ENCODE measurements at places on chromosomes 3 and 15. TPM values are rescaled to one million over a fixed set of nuclear protein-coding genes. Genes with fewer than 3 reads are reported as not detected.

DNA sequence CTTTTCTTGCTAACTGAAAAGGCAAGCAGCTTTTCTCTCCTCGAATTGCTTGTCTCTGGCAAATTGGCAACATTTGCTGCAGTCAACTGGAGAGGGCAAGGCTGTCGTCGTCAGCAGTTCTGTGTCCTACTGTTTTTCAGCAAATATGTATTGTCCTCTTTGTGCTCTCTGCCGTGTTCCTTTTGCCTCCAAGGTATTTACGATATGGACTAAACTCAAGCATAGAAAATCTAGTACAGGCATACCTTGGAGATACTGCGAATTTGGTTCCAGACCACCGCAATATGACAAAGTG, 558 bp upstream of the SLC30A4 start:
- H3K36me3 ChIP-seq, result no peaks in the 10 kb centered on the region
- peak overlapping the region; percentile 80 for H3K4me3 ChIP-seq
- peaks cover 19% of the 10 kb centered on the region for H3K4me1 ChIP-seq
- H3K27ac ChIP-seq, result peak overlapping the region; percentile 52
- peaks cover 19% of the 10 kb centered on the region for H3K27me3 ChIP-seq

GRCh38 chr3:168608926-168609325, 513.2 kb upstream of the GOLIM4 start:
- no peak overlapping the region for H3K4me3 ChIP-seq
- H3K27ac ChIP-seq, result no peak overlapping the region
- no peaks in the 10 kb centered on the region for H3K27me3 ChIP-seq
- DNase-seq, result no peak
- H3K4me1 ChIP-seq, result no peaks in the 10 kb centered on the region

- DNase-seq, result no peak
- H3K27ac ChIP-seq, result no peak overlapping the region
- H3K4me1 ChIP-seq, result no peaks in the 10 kb centered on the region
- no peak overlapping the region for H3K4me3 ChIP-seq
- H3K36me3 ChIP-seq, result no peaks in the 10 kb centered on the region
Observed at GRCh38 chr15:45326741-45327140, 51.6 kb downstream of the GATM start.

DNA sequence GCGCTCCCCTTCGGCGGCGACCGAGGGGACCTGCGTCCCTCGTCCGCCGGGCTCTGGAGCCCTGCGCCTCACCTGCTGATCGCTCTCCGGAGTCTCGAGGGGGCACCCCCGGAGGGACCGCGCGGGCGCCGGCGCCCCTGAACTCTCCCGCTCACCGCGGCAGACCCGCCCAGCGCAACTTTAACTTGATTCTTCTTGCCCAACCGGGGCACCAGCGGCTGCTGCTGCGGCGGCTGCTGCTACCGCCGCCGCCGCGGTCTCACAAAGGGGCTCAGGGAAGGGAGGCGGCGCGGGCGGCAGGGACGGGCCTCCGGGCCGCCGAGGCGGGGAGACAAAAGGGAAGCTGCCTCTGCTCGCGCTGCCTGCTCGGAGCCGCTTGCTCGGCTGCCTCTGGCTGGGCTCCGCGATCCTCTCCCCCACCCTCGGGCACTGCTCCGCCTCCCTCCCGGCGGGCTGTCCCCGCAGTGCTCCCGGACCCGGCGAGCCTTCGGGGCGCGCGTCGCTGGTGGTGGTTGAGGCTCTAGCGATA, at the start of gene PPM1L:
TSS of gene PPM1L (plus strand) at position 456 of the 529 bp plus-strand sequence.
- peaks cover 22% of the 10 kb centered on the region for H3K27me3 ChIP-seq
- H3K27ac ChIP-seq, result peak within 1 kb of the TSS; percentile 97
- H3K36me3 ChIP-seq, result peaks cover 3% of the 10 kb centered on the region
- H3K4me3 ChIP-seq, result peak within 1 kb of the TSS; percentile 92
- H3K4me1 ChIP-seq, result peaks cover 24% of the 10 kb centered on the region

The CCK gene
- total RNA-seq, result not detected

The TRIM42 gene
- not detected for total RNA-seq

All from activated naive CD8-positive, alpha-beta T cell treated with anti-CD3 and anti-CD28 coated beads, Interleukin-2, amount 10 ng/mL, durations not matched to agents 7 days and 5 days (primary cell).